ENCODE measurements at places on chromosomes 1 and 21.

DNA sequence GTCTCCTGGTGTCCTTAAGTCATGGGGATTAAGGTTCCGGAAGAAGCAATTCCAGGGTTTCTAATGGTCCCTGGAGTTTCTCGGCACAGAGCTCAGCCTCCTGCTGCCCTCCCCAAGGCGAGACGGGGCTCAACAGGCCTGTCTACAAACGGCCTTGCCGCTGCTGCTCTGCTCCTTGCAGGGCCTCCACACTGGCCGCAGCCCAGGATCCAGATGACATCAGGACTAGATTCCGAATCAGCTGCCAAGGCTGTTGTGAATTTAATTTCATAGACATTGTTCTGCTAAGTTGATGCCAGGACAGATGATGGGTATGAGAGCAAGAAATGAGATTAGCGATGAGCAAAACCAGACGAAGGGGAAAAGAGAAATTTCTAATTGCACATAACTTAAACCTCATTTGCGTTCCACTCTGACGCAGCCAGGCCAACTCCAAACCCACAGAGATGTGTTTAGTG lies 103.6 kb upstream of the BACE2 start:
- no peak for DNase-seq

DNA sequence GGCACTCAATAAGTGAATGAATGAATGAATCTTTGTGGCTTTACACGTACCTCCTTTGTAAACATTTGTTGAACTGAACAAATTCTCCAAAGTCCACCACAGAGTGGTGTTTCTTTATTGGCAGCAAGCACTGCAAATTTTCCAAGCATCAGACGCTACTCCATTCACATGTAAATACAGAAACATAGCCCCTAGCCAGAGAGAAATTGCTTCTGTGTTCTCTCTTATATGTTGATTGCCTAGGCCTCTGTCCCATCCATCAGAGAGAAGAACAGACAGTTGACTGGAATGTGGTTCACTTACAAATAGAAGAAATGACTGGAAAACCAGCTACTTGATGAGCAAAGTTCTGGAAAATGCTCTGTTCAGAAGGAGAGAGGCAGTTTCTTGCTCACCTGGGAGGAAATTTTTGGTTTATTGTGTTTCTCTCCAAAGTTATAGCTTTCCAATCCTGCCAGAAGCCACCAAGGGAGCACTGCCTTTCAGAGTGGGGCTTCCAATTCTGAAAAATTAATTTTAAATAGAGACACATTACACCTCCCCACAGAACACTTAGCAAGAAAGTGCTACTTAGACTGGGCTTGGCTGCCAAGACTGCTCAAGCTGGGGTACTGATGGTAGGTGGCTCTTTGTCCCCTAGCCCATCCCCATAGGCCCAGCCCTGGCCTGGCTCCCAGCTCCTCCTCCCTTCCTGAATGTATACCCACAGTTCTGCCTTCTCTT lies 18.1 kb upstream of the KIRREL1 start:
- DNase-seq, result no peak

GRCh38 chr1:45864167-45865106 lies 61.0 kb downstream of the MAST2 start:
- no peak for DNase-seq

DNA sequence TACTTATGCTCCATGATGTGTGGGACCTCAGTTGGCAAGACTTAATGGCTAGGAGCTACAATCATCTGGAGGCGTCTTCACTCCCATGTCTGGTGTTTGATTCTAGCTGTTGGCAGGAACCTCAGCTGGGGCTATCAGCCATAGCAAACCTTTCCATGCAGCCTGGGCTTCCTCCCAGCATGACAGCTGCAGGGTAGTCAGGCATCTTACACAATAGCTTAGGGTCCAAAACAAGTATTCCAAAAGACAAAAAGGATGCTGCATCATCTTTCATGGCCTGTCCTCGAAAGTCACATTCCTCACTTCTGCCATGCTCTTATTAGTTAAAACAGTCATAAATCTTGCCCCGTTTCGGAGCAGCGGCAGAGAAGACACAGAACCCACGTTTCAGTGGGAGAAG lies 90.9 kb downstream of the LRRC8C start:
- DNase-seq, result no peak

- DNase-seq, result no peak
Observed at GRCh38 chr1:87786229-87786628, 457.5 kb downstream of the LMO4 start.

- DNase-seq, result peak; percentile 62
Observed at GRCh38 chr1:233904633-233905415, at the start of gene SLC35F3. TSS of gene SLC35F3 (plus strand) at chr1:233904676.

DNA sequence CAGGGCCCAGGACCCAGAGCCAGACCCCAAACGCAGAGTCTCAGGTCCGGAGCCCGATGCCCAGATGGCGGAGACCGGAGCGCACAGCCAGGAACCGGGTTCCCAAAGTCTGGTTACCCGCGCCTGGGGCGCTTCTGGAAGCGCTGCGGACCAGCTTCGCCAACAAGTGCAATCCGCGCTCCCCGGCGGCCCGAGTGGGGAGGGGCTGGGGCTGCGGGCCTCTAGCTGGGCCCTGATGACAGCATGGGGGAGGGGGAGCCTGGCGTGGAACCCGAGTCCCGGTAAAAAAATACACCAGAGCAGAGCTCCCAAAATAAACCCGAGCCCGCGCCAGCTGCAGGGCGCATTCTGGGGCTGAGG lies 494 bp downstream of the NT5C1A start:
- no peak for DNase-seq

GRCh38 chr1:221264848-221265247 lies 385.6 kb downstream of the HLX start:
- DNase-seq, result no peak

- DNase-seq, result no peak
Observed at GRCh38 chr1:219782311-219782710, 146.0 kb downstream of the SLC30A10 start.

DNA sequence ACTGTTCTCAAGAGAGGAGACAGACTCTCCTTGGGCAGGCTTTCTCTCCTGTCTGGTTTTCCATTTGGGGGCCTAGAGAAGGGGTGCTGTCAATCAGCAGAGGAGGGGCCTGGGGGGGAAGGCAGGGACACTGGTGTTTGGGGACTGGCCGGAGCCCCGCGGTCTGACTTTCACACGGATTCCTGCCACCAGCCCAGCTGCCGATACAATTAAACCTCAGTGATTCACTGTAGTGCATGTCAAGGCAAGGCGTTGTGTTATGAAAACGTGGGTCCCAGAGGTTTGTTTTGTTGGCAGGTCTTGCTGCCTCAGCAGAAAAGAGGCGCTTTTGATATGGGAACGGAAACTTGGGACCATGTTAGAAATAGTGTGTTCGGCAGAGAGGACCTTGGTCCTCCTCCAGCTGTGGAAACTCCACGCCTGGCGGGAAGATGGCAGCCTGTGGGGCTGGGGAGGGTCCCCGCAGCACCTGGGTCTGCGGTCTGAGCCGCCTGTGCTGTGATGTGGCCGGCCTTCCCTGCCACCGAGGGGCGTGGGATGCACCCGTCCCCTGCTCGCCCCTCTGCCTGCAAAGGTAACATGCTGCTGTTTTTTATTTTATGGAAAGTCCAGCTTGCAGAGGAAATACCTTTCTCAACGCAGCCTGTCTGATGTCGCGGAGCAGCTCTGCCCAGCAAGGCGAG lies 47.6 kb downstream of the SPSB1 start:
- no peak for DNase-seq

DNA sequence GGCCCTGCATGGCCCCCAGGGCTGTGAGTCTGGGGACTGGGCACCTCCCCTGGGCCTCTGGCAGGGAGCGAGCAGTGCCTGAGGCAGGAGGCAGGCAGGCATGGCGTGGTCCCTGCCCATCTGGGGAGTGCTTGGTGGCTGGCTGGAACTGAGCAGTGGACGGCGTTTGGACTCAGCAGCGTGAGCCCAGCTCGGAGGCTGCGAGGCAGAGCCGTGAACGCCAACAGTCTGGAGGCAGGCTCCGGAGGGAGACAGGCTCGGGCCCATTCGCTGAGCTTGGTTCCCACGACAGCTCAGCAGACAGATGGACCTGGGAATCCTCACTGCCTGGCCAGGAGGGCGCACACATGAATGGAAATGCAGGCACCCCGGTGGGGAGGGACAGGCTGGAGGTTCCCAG lies 160.7 kb upstream of the POU3F1 start:
- DNase-seq, result peak; percentile 5

GRCh38 chr1:102098536-102098935 lies 101.8 kb upstream of the OLFM3 start:
- DNase-seq, result no peak

GRCh38 chr21:45022736-45023135 lies 51.6 kb upstream of the ADARB1 start:
- no peak for DNase-seq

- no peak for DNase-seq
Observed at GRCh38 chr1:74963120-74963519, 171.1 kb upstream of the LHX8 start.

DNA sequence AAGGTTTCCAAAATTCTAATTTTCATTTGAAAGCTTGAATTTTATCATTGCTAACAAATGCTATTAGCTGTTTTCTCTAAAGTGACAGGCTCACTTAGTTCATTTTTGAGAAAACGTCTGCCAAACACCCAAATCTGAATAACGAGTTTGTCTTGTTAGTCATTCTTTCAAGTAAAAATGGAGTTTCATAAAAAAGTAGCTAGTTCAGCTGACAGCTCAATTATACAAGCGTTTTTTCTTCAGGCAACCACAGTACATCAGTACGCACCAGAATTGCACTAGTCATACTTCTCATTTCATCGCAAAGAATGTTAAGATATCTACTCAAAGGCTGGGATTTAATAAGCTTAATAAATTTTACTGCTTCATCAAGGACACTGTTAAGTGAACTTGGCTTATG lies 72.3 kb upstream of the SLFNL1 start:
- no peak for DNase-seq

DNA sequence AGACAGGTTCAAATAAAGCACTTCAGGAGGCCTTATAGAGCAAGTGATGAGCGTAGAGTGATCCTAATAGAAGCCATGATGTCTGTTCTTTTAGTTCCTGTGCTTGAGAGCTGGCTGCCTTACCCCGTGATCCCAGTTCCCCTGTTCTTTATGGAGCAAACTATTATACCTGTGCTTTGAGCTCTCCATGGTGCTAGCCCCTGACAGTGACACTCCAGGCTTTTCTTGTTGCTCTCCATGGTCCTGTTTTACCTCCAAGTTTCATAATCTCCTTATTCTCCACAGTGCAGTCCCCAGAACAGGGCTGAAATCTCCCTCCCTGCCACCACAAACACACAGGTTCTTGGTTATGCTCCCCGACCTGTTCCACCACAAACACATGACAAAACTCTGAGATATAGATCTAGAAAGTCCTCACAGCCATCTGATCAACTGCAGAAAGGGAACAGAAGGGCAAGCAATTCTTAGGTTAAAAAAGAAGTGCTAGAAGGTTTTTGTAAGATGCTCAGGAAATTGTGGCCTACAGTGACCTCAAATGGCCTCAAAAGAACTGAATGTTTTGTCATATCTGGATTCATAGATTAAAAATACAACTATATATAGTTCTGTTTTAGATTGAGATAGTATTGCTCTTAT lies 6.0 kb downstream of the CADM3 start:
- no peak for DNase-seq

GRCh38 chr1:63622849-63623566 lies 29.8 kb downstream of the PGM1 start:
- peak; percentile 51 for DNase-seq

- no peak for DNase-seq
Observed at GRCh38 chr1:240803151-240803550, 191.2 kb upstream of the GREM2 start.

- no peak for DNase-seq
Observed at GRCh38 chr1:228148196-228148861, 1.4 kb upstream of the GJC2 start.

GRCh38 chr1:86848654-86849053 lies 65.3 kb downstream of the SELENOF start:
- no peak for DNase-seq

GRCh38 chr1:224939844-224940425 lies 10.5 kb downstream of the DNAH14 start:
- no peak for DNase-seq

- peak; percentile 21 for DNase-seq
Observed at GRCh38 chr1:216632980-216633379, 90.2 kb downstream of the ESRRG start.

DNA sequence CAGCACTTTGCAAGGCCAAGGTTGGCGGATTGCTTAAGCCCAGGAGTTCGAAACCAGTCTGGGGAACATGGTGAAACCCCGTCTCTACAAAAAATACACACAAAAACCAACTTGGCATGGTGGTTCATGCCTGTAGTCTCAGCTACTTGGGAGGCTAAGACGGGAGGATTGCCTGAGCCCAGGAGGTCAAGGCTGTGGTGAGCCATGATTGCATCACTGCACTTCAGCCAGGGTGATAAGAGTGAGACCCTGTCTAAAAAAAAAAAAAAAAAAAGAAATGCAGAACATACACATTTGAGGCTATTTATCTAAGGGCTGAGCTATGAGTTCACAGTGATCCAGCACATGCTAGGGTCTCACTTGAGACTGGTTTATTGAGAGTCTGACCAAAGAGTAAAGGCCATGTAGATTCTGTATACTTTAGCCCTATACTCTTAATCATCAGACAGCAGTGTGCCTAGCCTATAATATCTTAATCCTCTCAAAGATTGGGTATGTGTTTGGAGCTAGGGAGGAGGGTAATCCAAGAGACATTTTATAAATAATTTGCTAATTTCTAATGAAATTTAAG lies 23.9 kb downstream of the RNF2 start:
- DNase-seq, result no peak

DNA sequence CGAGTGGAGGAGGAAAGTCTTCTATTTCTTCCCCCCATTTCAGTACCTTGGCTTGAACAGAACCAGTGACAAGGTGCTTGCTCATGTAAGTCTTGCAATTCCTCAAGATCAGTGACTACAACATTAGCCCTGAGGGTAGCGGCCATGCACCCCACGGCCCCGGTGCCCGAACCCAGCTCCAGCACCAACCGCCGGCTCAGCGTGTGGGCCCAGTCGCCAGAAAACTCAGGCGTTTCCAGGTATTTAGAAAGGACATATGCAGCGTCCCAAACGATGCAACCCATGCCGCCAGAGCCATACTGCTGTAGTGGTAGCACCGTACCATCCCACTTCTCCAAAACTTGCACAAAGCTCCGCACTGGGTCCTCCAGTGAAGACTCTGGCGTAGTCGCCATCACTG lies 11.2 kb upstream of the MANEAL start:
- no peak for DNase-seq

GRCh38 chr1:88612292-88612691 lies 71.8 kb upstream of the PKN2 start:
- no peak for DNase-seq

DNA sequence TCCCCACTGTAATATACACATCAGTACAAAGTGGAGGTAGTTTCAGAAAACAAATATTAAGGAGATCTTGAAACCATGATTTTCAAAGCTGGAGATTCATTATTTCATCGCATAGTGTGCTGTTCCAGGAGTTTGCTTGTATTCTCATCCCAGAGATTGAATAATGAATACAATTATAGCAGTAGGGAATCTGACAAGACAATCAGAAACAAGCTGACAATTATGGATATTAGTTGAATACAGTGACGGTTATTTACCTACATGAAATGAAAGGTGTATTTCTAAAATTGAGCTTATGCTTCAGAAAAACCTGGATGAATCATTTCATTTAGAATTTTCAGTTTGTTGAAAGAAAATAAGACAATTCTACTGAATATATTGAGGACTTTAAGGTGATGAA lies 2119.0 kb downstream of the MRPL39 start:
- DNase-seq, result no peak
